DMS79 treated with DMSO at 0.1 percent for 48 hours (cell line): ENCODE measurements at places on chromosomes 11 and 22.

- no peak for DNase-seq
Measured at GRCh38 chr11:22477312-22477711, 139.1 kb downstream of the SLC17A6 start.

DNA sequence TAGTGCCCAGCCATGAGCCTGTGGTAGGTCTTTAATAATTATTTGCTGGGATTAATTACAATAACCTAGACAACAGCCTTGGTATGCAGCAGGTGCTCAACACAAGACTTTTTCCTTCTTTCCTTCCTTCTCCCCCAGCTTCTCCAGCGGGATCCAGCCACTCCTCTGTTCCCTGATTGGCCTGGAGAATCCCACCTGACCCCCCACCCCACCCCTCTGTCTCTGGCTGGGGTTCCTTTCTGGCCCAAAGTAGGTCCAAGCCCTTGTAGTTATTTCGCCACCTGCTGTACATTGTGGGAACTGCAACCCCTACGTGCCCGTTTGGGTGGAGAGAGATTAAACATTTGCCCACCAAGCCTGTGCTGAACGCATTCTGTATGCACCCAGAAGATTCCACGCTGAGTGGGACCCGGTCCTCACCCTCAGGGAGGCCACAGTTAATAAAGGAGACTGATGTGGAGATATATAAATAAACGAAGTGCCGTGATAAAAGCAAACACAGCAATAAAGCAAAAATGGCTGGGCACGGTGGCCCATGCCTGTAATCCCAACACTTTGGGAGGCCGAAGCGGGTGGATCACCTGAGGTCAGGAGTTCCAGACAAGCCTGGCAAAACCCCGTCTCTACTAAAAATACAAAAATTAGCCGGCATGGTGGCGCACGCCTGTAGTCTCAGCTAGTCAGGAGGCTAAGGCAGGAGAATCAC lies 32.1 kb upstream of the DGKZ start:
- no peak for DNase-seq

GRCh38 chr11:118175993-118176777 lies at the start of gene SCN2B:
SCN2B (minus strand) TSS chr11:118176639; CDS start chr11:118176431, 208 bp downstream.
- DNase-seq: no peak

DNA sequence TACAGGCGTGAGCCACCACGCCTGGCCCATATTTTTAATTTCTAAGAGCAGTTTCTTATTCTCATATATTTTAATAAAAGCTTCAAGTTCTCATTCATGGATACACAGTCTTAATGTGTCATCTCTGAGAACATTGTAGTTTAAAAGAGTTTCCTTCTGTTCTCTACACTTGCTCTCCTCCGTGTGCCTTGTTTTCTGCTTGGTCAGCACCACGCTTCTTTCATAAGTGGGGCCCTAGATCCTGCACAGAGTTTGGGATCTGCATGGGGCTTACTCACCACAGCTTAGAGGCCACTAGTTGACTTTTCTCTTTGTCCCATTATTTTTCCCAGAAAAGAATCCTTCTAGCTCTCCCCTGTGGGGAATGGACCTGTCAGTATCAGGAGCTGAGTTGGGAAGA lies 58.8 kb downstream of the PPP6R2 start:
- no peak for DNase-seq

DNA sequence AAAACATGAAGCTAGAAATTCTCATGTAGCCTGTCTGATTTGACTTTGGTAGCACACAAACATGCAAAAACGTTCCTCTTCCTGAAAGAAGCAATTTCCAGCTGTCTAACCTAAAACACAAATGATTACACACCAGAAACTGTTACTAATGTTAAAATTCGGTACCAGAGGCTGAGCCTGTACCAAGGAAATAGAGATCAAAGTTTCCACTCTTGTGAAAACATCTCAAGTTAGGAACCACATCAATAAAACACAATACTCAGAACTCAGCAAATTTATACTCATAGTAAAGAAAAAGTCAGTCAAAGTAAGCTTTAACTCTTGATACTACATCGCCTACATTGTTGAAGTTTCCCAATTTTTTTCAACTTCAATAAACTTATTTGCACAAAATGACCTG lies 107.8 kb downstream of the FCHSD2 start:
- no peak for DNase-seq

DNA sequence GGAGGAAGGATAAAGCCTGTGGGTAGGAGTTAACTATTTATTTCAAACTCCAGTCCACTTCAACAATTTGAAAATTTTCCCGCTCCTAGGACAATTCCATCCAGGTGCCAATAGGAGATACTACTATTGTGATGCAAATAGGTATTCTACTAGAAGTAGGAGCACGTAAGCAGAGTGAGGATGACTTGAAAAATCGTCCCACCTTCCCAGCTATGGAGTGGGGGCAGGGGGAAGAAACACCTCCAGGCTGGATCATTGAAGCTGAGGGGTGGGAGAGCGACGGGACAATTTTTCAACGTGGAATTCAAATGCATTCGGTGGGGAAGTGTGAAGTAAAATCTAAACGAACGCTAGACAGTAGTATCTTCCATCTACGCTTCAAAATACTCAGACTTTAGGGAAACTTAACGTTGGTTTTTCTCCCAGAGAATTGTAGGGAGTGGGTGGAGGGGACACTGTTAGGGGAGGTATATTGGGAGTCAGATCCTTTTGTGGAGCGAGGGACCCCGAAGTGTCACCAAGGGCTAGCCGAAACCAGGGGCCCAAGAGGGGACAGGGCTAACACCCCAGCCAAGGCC lies 523 bp upstream of the ARHGAP42 start:
- DNase-seq: no peak

DNA sequence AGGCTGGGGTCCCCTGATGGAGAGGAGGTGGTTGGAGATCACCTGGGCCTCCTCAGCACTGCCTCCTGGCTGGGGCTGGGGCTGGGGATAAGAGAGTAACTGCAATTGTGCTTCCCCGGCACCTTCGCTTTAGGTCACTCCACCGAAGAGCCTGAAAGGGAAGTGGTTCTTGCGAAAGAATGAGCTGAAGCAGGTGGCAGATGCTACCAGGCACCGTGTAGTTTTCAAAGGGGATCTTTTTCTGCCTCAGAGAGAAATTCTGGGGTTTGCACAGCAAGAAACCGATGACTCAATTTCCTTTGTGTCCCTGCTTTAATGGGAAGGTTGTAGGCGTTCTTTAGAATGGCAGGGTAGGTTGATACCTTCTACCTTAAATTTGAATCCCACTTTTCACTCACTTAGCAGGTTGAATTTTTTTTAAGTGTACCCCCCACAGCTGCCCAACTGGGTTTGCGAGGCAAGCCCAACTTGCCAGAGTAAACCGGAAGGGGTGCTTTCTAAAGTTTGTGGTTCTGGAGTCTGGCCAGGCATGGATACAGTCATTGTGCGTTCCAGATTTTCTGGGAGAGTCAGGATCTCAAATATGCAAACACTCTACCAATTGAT lies 5.3 kb downstream of the CD44 start:
- DNase-seq: peak; percentile 81

DNA sequence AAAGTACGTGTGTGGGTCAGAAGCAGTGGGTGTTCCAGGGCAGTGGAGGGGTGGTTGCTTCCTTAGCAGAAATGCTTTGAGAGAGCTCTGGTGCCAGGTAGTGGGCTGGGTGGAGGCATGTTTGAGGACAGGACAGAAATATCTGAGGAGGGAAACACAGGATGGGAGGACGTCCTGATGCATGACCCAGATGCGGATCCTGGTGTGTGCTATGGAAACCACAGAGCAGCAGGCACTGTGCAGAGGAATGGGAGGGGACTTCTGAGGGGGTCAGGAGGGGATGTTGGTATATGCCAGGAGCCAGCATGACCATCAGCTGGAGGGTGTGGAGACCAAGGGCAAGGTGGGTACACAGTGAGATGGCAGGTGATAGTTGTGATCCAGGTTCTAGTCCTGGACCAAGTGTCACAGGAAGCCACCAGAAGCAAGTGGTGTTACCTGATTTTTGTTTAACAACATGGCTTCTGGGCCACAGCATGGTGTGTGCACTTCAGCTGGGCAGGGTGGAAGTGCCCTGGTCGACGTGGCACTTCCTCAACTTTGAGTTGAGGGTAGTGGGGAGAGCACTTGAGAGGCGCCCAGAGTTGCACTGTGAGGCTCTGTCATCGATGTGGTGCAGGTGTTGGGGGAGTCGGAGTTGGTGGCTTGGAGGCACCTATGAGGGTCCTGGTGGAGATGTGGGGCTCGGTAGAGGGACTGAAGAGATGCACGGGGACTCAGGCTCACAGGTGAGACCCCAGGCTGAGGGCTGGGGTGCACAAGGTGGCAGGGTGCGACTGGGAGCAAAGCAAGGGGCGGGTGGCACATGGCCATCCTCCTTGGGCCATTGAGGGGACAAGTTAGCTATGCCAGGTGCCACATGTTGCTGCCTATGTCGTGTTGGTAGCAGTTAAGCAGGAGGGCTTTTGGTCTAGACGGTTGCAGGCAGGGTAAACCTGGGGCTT lies 7.5 kb downstream of the DGCR8 start:
- no peak for DNase-seq

DNA sequence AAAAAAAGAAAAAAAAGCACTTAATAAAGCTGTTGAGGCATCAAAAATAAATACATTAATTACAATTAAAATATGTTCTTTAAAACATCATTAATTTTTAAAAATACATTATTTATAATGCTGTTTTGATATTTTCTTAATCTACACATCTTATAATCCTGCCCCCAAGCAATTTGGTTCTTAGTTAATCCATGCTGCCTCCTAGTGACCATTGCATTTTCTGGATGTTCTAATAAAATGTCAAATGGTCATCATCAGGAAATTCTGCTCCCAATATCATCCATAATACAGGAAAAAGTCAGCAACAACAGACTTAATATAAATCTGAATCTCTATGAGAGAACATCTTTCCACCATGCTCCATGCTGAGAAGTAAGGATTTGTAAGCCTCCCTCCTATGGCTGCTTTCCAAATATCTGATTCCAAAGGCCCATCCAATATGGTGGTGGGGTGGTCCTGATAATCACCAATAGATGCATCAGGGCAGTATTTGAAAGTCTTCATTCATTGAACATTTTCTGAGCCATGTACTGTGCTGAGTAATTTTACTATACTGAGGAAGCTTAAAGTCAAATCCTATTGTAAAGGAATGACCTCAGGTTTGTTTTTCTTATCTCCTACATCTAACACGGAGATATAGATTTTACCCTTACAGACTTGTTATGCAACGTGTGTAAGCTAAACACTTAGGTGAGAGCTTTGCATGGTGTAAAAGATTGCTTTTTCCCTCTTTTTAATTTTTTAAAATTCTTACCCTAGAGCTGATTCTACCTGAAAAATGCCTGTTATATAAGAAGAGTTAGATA lies 124.7 kb upstream of the BMAL1 start:
- no peak for DNase-seq

- no peak for DNase-seq
Measured at GRCh38 chr11:108865406-108865805, 200.5 kb downstream of the DDX10 start.

DNA sequence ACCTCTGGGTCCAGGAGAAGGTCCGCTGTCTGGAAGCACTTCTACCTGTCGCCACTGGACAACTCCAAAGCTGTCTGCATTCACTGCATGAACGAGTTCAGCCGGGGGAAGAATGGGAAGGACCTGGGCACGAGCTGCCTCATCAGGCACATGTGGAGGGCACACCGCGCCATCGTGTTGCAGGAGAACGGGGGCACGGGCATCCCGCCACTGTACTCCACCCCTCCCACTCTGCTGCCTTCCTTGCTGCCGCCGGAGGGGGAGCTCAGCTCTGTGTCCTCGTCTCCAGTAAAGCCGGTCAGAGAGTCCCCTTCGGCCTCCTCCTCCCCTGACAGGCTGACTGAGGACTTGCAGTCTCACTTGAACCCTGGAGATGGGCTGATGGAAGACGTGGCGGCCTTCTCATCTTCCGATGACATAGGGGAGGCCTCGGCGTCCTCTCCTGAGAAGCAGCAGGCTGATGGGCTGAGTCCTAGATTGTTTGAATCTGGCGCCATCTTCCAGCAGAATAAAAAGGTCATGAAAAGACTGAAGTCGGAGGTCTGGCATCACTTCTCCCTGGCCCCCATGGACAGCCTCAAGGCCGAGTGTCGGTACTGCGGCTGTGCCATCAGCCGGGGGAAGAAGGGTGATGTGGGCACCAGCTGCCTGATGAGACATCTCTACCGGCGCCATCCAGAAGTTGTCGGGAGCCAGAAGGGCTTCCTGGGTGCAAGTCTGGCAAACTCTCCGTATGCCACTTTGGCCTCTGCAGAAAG lies 31.0 kb downstream of the ZBED4 start:
- DNase-seq: no peak

DNA sequence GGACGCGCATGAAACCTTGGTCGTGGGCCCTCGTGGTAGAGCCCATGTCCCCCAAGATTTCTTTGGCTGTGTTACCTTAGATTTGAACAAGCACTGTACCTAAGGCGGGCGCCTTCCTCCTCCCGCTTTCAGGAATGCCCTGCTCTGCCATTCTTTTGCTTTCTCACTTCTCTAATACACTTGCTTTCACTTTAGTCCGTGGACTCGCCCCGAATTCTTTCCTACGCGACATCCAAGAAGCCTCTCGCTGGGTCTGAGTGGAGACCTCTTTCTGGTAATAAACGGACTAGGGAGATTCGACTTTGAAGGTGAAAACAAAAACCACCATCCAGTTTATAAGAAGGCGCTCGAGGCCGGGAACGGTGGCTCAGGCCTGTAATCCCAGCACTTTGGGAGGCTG lies 1.2 kb upstream of the NUP50 start:
- no peak for DNase-seq

DNA sequence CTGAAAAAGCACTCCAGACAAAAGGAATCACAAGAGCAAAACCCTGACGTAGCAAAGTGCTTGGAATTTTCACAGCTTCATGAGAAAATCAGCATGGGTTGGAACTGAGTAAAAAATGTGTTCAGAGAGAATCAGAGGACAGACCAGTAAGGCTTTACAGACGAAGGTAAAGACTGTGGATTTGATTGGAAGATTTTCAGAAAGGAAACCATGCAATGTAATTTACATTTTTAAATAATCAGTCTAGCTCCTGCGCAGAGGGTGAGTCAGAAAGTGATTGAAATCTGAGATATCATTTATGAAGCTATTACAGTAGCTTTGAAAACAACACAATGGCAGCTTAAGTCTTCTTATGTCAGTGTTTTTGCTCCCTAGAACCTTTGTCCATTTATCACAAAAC lies 1122.3 kb downstream of the LRRC4C start:
- DNase-seq: no peak

DNA sequence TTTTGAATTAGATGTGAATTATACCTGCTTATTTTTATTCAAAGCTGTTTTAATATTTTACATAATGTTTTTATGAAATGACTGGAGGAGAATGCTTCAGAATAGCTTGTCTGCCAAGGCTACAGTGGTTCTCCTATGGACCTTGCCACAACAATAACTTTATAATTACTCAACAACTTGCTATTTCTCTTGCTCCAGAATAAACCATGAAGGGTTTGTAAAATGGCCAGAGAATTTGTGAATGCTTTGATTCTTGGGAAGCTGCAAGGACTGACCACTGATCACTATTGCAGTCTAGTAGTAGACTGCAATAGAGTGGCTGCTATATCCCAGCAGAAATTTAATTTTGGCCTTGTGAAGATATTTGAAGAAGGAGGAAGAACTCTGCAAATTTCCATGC lies 199.7 kb downstream of the FAT3 start:
- DNase-seq: no peak

- DNase-seq: no peak
Measured at GRCh38 chr11:103870821-103871309, 165.6 kb upstream of the DDI1 start.
